Inflammatory macrophage treated with lipopolysaccharide for 1 hour (primary cell): ENCODE measurements at places on chromosomes 1 and 21.

GRCh38 chr1:72851597-72851996 is 569.3 kb upstream of the NEGR1 start:
- DNase-seq = no peak

DNA sequence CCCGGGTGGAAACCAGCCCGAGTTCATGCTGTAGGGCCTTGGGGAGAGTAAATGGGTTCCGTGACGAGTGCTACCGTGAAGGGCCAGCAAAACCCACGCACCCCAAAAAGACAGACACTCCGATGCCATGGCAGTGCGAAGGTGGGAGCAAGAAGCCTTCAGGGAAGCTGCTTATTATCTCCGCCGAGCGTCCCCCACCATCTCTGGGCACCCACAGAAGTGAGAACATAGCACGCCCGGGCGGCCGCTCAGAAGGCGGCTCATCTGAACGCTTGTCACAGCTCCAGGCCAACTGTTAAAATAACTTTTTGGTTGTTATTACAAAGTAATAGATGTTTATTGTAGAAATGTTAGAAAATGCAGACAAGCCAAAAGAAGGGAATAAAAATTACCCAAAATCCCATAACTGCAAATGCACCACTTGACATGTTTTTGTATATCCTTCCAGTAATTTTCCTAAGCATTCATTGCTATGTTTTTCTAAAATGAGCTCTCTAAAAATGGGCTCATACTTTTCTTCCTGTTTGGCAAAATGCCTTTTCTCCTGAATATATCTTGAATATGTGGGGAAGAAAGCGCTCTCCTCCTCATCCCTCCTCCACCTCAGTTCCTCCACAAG is 234.9 kb downstream of the NPHP4 start:
- no peak for DNase-seq

DNA sequence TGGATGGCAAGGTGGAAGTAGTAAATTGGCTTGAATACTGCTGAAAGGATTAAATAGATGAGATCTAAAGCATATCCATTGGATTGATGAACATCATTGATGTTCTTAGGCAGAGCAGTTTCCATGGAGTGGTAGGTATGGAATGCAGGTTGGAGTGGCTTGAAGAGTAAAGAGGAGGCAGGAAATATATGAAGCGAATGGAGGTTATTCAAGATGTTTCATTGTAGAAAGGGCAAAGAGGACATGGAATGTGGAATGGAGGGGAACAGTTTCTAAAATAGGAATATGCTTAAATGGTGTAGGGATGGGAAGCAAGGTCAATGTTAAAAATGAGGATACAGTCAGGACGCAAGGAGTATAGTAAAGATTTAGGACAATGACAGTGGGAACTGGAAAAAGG is 6.1 kb downstream of the OSBPL9 start:
- DNase-seq = no peak

DNA sequence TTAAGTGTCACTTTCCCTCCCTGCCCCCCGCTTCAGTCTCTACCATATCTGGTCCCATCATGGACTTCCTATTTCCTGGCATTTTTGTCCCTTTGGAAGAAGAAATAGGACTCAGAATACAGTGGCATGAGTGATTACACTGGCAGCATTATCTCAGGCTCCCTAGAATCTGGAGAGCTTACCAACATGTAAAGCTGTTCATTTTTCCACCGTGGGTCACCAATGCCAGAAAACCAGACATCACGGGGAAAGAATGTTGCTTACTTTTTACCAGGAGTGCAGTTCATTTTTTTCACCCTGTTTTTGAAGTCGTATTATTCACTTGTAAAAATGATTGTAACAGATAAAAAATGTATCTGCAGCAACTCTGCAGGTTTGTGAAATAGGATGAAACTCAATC is 44.8 kb downstream of the BACH1 start:
- no peak for DNase-seq

DNA sequence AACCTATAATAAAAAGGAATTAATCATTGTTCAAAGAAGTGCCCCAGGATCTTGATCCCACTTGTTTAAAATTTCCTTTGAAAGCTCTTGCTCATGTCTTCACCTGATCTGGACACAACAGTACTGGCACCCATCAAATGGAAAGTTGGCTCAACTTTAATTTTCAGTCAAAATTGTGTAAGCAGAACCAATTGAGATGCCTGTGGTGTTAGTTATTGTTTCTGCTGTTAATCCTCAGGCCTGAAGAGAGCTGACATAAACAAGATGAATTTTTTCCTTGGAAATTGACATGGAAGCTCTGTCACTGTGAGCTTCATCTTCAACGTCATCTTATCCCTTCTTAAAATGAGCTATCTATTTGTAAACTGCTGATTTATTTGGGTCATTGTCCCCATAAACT is 88.3 kb upstream of the TNFSF4 start:
- DNase-seq = no peak

DNA sequence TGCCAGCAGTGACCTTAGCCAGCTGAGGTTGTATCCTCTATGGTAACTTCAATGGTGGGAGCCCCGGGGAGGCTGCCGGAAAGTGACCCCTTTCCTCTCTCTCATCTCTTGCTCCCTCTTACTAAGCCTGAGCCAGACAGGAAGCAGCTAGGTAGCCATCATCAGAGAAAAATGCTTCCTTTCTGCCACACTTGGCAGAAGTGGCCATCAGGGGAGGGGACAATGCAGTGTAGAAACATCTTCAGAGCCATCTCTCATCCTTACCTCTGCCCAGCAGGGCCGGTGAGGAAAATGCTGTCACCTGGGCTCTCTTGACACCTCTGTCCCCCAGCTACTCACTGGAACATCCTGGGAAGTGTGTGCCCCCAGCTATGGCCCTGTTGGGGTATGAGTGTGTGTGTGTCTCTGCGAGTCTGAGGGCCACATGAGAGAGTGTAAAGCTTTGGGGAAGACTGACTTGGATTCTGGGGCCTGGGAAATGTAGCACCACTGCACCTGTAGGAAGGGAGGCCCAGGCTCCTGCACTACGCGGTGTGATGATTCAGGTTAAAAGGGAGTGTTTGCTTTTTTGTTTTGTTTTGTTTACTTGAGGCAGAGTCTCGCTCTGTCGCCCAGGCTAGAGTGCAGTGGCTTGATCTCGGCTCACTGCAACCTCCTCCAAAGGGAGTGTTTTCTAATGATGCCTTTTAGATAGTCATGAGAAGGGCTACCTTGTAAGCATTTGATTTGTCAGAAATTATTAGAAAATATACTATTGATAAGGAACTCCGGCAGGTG is 48.7 kb upstream of the CNTN2 start:
- DNase-seq = no peak
